ENCODE measurements at places on chromosomes 7 and 10. TPM values are rescaled to one million over a fixed set of nuclear protein-coding genes. Genes with fewer than 3 reads are reported as not detected.

LIPN gene
- not detected for total RNA-seq

PILRB gene
- 6.1 TPM for total RNA-seq

NKX6-2 gene
- not detected for total RNA-seq

SPDYE2B gene
- not detected for total RNA-seq

PKD1L1 gene
- total RNA-seq: 0.29 TPM

EIF3A gene
- total RNA-seq: 78.3 TPM

STK17A gene
- total RNA-seq: 14.2 TPM

SEMA3A gene
- total RNA-seq: 0.34 TPM

PTPRN2 gene
- 3.9 TPM for total RNA-seq

TET1 gene
- 3.6 TPM for total RNA-seq

COA1 gene
- 18.0 TPM for total RNA-seq

C10orf120 gene
- total RNA-seq: not detected

FAM241B gene
- total RNA-seq: not detected

ADAM22 gene
- total RNA-seq: 0.19 TPM

GHRHR gene
- total RNA-seq: not detected

MNX1 gene
- total RNA-seq: not detected

HMX2 gene
- not detected for total RNA-seq

KCNMA1 gene
- total RNA-seq: 3.3 TPM

FBXL15 gene
- total RNA-seq: 14.0 TPM

SFTPA1 gene
- total RNA-seq: not detected

IQUB gene
- total RNA-seq: 0.12 TPM

MRLN gene
- total RNA-seq: not detected

A1CF gene
- not detected for total RNA-seq

AMZ1 gene
- 0.06 TPM for total RNA-seq

TYW1 gene
- 7.8 TPM for total RNA-seq

SPDYE1 gene
- not detected for total RNA-seq

RADIL gene
- 0.19 TPM for total RNA-seq

NPC1L1 gene
- not detected for total RNA-seq

TAS2R41 gene
- total RNA-seq: not detected

FAM25A gene
- not detected for total RNA-seq

LIPJ gene
- total RNA-seq: not detected

ANKRD30A gene
- total RNA-seq: not detected

ELN gene
- total RNA-seq: 20.8 TPM

DIP2C gene
- total RNA-seq: 11.3 TPM

PLXDC2 gene
- 7.5 TPM for total RNA-seq

TEX47 gene
- total RNA-seq: not detected

BHLHA15 gene
- not detected for total RNA-seq

LRRN3 gene
- total RNA-seq: 0.87 TPM

Measured in cardiac ventricle fibroblast (primary cell).